ENCODE measurements at places on chromosomes 4 and X.
A peak's percentile ranks its signal among the peaks of the same experiment; 100 is the strongest.

- DNase-seq: no peak
Measured at GRCh38 chrX:131262200-131262599, 26.9 kb downstream of the IGSF1 start.

- DNase-seq: no peak
Measured at GRCh38 chr4:17787315-17787714, 5.9 kb upstream of the FAM184B start.

DNA sequence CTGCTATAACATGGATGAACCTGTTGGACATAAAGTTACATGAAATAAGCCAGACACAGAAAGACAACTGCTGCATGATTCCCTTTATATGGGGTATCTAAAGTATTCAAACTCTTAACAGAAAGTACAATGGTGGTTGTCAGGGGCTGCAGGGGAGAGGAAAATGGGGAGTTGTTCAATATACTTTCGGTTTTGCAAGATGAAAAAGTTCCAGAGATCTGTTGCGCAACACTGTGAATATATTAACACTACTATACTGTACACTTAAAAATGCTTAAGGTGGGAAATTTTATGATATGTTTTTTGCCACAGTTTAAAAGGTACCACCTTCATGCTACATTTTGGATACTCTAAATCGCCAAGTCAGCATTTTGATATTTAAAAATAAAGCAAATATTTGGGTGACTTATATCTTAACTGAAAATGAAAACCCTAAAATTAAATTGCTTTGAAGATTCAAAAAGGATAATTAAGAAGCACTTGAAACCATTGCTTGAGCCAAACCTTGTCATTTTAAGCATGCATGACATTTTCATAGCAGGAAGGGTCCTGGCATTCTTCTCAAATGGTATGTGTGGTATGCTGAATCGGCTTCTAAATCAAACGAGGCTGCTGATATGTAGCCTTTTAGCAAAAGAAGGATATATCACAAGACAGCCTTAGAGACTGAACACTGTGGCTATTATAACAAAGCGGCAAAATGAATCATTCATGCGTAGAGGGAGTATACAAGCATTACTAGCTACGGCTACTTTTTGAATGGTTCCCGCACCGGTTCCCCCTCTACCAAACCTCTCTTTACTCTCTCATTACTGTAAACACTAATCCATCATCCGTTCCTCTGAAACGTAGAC, 607.1 kb upstream of the DIPK2B start:
- DNase-seq: no peak

- no peak for DNase-seq
Measured at GRCh38 chr4:6196324-6196723, 4.0 kb downstream of the JAKMIP1 start.

DNA sequence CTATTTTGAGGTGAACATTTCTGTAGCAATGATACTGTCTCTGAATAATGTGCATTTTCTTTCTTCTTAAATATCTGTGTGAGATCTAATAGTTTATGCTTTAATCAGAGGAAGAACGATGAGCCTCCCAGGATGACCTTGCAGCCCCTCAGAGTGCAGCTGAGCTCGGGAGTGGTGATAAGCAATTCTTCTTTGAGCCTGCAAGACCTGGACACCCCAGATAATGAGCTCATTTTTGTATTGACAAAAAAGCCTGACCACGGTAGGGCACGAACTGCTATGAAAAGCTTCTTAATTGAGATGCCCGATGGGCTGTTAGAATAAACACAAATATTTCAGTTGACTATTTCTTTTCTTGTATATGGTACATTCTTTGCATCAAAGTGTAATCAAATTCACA, 105.0 kb upstream of the ANXA3 start:
- DNase-seq: no peak

DNA sequence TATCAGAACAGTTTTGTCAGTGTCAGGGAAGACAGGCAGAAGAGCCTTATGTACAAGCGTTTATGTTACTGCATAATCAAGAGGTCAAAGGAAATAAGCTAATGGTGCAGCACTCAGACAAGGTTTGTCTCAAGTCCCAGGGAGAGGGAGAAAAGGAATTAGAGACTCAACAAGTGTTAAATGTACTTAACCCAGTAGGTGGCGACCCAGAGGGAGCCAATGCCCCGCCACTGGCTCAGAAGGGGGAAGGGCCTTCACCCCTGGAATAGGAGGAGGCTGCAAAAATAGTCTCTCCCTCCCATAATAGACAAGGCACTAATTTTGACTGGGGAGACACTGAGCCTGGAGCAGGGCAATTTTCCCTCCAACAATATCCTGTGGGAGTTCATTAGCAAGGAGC, 14.1 kb upstream of the PAPSS1 start:
- DNase-seq: no peak

- DNase-seq: no peak
Measured at GRCh38 chr4:110611968-110612447, 10.9 kb downstream of the PITX2 start.

DNA sequence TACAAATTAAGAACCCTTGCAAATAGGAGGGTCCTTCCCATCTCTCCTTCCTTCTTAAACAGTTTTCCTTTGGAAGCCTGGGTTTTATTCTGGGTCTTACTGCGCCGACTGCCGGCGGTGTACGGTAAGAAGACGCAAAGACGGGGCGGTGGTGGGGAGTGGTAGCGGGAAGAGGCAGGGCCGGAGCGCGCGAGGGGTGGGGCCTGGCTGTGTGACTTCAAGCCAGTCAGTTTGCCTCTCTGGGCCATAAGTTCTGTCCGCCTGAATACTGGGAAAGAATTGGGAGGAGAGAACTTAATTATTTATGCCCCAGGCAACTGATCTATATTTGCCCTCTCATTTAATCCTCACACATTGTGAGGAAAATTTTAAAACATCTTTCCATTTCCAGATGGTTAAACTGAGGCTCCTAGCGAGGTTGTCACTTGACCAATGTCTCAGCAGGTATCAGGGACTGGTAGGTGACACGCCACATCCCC, 726 bp upstream of the KANTR start:
- DNase-seq: peak; percentile 59

GRCh38 chrX:7054219-7055216, 93.0 kb upstream of the STS start:
- peak; percentile 14 for DNase-seq

GRCh38 chrX:129726307-129727111, 12.3 kb upstream of the XPNPEP2 start:
- peak; percentile 56 for DNase-seq

DNA sequence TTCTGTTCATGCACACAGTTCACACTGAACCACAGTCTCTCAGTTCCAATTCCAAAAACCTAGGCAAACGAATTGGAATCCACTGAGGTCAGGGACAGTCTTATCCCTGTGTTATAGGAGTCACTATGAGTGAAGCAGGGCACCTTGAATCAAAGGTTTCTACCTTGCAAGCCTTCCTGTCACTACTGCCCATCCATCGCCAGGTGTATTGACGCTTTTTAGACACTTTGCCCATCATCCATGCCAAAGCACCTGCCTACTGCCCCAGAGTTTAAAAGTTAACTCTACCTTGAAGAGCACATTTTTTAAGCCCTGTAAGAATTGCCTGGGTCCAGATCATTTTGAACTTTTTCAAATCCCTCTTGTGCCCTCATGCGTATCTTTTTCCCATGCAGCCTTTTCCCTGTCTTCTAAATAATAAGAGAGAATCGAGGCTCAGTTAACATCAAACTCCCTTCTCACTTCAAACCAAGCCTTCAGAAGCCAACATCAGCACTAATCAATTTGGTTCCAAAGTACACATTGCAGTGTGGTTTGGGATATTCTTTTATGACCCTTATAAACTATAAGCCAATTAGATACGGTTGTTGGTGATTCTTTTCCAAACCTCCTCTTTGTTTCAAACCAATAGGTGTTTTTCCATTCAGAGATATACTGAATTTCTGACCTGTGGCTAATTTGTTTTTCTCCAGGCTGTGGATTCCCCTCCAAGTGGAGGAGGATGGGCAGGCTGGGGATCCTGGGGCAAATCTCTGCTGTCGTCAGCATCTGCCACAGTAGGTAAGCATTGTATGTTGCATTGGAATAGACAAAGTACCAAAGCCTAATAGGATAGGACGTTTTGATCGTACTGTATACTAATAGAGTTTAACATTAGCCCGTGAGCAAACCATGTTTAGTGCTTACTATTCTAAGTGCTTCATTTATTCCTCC, 23.7 kb downstream of the FAM114A1 start:
- DNase-seq: no peak

- DNase-seq: no peak
Measured at GRCh38 chrX:82692991-82693390, 815.1 kb upstream of the POU3F4 start.

DNA sequence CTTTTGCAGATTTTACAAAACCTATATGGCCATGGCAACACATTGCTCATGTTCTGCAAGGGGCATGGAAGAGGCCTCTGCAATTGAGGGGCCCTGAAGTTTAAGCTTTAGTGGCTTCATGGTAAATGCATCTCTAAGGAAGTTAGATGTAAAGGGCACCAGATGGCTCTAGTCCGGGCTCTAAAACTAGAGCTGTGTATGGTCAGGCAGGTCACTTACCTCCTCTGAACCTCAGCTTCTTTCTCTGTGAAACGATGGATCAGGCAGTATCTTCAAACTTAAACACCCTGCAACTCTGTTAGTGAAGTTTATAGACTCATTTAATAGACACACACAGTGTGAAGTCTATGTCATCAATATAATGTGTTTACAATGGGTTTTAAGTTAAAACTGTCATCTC, 10.0 kb downstream of the MAGEB17 start:
- DNase-seq: no peak

GRCh38 chr4:3877868-3878267, 111.7 kb downstream of the ADRA2C start:
- DNase-seq: no peak

DNA sequence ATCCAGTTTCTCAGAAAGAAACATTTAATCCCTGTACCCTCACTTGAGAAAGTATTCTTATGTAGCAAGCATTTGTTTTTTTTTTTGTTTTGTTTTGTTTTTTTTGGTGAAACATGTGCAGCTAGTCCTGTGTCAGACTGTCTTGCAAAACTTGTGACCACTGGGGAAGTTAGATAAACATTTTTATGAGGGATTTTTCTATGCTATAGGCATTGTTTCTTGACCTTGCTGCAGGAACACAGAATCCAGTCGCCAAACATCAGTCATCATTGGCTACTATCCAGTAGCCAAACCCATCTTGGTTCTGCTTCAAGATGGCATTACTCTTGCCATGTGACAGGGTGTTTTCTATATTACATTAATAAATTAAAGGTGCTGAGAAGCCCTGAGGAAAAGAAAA, 7.7 kb upstream of the MAPK10 start:
- no peak for DNase-seq

DNA sequence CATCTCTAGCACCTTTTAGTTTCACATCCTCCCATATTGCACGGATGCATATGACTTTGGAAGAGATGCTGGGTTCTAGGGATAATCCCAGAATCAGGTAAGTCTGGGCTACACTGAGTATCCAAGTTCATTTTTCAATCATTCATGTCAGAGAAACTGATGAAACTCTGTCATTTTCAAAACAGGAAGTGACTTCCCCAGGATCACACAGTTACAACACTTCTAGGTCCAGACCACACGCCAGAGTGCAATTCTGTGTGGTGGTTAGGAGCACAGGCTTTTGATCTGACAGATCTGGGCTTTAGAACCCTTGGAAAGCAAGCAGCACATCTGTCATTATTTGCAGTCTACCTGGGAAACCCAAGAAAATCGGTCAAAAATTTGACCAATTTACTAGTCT, 52.1 kb upstream of the CDKN2AIP start:
- no peak for DNase-seq

GRCh38 chr4:153222707-153223426, 18.6 kb downstream of the TRIM2 start:
- no peak for DNase-seq

DNA sequence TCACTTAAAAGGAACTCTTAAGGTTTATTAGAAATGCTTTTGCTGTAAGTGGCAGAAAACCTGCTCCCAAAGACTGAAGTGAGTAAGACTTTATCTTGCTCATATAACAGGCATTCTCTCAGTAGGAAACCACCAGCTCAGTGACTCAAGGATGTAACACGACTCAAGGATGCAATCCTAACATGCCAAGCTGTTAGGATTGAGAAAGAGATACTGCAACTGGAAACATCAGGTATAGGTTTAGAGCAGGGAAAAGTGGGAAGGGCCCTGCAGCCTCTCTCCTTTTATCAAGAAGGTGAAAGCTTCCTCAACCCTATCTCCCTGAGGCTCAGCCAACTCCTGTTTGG, 11.9 kb upstream of the SLC9A7 start:
- no peak for DNase-seq

GRCh38 chr4:26583865-26584652, at the start of gene TBC1D19:
Gene TBC1D19 (plus strand): TSS chr4:26584084. CDS start chr4:26584194, 110 bp downstream.
- DNase-seq: peak; percentile 90

- no peak for DNase-seq
Measured at GRCh38 chr4:141909541-141909940, 273.2 kb downstream of the IL15 start.

DNA sequence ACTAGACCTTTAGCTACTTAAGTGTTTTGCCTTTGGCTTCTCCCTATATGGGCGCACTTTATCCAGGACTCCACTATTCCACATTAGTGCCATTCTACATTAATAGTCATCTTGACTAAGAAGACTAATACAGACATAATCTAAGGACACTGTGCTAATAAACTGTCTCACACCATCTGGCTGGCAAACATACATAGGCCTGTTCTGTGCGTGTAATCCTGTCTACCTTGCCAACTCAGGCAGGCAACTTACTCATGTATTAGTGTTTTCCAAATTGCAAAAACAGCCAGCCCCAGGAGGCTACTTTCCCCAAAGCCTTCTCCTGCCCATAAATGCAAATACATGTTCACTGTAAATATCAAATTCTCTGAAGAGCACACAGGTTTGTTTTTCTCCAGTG, 587.3 kb downstream of the TMA16 start:
- no peak for DNase-seq

GRCh38 chr4:181770971-181771370, 472.2 kb upstream of the TENM3 start:
- no peak for DNase-seq
